ENCODE measurements at places on chromosomes 3 and 15.
A peak's percentile ranks its signal among the peaks of the same experiment; 100 is the strongest.

DNA sequence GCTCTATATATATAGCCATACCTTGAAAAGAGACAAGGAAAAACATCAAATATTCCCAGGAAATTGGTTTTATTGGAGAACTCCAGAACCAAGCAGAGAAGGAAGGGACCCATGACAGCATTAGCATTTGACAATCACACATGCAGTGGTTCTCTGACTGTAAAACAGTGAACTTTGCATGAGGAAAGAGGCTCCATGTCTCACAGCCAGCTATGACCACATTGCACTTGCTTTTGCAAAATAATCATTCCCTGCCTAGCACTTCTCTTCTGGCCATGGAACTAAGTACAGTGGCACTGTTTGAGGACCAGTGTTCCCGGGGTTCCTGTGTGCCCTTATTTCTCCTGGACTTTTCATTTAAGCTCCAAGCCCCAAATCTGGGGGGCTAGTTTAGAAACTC, 85.5 kb downstream of the TGFBR2 start:
- no peak for DNase-seq

DNA sequence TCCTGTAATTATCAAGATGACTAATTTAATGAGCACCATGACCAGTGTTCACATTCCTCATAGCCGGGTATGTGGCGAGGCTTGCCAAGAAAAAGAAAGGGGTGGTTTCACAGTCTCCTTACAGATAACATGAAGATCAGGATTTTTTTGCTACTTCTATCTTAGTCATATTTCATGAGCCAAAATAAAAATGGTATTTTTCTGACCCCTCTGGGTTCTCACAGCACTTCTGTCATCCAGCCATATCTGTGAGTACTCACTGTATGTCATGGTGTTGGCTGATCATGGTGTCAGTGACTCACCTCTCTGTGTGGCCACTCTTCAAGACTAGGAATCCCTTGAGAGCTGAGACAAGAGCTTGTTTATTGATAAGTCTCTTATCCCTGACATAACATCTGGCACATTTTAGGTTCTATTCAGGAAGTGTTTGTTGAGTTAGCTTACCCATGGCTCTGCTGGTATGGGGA, 130.5 kb upstream of the LMCD1 start:
- peak; percentile 75 for DNase-seq

- no peak for DNase-seq
Observed at GRCh38 chr3:11602239-11602840, 41.4 kb downstream of the VGLL4 start.

DNA sequence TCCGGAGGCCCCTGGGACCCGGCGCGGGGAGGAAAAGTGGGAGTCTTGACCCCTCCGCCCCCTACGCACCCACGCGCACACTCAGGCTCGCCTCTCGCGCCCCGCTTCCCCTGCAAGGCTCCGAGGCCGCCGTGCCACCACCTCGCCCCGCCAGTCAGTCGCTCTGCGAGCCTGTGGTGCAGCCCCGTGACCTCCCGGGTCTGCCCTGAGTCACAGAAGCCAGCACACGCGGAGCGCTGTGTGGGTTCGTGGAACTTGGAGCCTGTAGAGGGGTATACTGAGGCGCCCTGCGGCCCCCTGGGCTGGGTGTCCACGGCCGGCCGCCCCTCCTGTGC, 380 bp upstream of the ALS2CL start:
- no peak for DNase-seq

DNA sequence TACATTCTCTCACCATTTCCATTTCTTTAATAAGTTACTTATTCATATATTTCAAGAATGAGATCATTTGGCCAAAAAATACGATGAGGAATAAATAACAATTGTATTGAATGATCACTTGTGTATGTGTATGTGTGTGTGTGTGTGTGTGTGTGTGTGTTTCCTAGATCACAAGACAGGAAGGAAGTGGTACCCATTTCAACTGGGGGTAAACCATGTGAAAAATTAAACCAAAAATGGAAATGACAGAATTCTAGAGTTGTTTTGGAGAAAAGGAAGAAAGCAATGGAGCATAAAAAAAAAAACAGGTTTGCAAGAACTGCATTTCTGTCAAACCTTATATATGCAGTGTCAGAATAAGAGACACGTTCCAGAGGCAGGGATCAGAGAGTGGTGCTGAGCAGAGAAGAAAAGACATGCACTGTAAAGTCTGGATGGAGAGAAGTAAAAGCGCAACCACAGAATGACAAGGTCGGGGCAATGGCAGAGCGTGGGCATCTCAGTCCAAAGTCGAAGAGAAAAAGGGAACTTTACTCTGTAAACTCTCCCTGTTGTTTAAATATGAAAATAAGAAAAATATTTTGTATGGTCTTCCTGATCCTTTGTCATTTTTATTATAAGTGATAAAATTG, 75.5 kb downstream of the PEX5L start:
- DNase-seq = no peak

DNA sequence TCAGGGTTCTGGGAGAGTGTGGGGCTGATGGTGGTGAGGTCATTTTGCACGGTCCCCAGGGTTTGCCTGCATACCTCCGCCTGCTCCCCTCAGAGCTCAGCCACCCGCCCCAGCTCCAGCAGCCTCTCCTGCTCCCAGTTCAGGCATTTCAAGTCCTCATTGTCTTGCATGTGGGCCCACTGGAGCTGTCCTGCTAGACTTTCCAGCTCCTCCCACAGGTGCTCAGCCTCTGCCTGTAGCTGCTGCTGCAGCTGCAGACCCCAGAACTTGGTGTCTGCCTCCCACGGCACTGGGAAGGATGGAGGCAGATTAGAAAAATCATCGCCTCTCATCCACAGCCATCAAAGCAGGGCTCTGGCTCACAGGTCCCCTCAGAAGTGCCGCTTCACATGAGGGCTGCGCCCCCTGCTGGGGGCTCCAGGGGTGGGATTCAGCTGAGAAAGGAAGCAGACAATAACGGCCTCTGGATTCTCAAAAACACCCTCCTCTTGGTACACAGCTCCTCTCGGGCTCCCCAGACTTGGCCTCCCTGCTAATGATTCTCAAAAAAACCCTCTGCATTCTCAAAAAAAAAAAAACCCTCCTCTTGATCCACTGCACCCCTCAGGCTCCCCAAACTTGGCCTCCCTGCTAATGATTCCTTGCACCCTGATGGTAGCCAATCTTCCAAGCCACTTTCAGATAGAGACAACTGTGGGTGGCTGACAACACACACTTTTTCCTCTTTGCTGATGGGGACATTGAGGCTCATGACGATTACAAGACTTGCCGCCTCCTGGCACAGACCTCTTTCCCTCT, 89.3 kb upstream of the C2CD4B start:
- DNase-seq = no peak

DNA sequence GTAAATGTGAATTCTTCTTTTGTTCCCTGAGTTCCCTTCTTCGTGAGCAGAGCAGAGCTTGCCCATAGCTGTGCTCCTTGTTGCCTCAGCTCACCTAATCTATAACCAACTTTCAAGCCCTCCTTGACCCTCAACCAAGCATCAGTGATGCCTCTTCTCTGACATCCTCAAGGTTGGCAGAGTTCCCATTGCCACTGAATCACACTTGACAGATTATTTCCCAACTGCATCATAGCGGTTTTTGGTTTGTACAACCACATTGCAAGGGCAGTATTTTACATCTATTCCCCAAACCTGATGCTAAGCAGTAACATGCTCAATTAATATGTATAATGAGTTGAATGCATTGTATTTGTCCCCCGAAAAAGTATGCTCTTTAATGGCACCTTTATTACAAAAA, 133.0 kb upstream of the SNTN start:
- DNase-seq = no peak

GRCh38 chr3:15796771-15797641, 773 bp downstream of the ANKRD28 start:
- DNase-seq = no peak

GRCh38 chr3:171468296-171468906, 8.2 kb upstream of the TNIK start:
- DNase-seq = no peak

- no peak for DNase-seq
Observed at GRCh38 chr3:127162947-127163645, 29.8 kb upstream of the PRR23E start.

- DNase-seq = no peak
Observed at GRCh38 chr15:28017423-28017924, 81.6 kb downstream of the OCA2 start.

GRCh38 chr3:24156466-24156865, 211.4 kb downstream of the NR1D2 start:
- DNase-seq = no peak

DNA sequence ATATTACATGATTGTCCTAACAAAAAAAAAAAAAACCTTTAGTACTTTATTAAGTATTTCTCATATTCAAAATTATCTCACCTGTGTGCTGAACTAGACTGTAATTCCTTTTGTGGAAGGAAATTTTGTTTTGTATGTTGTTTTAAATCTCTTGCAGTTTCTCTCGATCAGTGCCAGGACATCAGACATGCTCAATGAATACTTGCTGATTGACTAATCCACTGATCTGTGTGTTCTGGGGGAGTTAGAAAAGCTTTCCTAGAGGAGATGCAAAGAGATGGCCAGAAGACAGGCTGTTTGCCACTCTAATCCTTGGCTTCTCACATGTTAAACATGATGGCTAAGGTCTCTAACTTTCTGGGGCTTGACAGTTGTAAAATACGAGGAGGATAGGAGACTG, 233.3 kb upstream of the NR2E3 start:
- DNase-seq = no peak

Data from AG04449 (cell line).